ENCODE measurements at places on chromosomes 7 and 10.

GRCh38 chr10:102702742-102703141, 11.5 kb downstream of the ARL3 start:
- no peak for DNase-seq

DNA sequence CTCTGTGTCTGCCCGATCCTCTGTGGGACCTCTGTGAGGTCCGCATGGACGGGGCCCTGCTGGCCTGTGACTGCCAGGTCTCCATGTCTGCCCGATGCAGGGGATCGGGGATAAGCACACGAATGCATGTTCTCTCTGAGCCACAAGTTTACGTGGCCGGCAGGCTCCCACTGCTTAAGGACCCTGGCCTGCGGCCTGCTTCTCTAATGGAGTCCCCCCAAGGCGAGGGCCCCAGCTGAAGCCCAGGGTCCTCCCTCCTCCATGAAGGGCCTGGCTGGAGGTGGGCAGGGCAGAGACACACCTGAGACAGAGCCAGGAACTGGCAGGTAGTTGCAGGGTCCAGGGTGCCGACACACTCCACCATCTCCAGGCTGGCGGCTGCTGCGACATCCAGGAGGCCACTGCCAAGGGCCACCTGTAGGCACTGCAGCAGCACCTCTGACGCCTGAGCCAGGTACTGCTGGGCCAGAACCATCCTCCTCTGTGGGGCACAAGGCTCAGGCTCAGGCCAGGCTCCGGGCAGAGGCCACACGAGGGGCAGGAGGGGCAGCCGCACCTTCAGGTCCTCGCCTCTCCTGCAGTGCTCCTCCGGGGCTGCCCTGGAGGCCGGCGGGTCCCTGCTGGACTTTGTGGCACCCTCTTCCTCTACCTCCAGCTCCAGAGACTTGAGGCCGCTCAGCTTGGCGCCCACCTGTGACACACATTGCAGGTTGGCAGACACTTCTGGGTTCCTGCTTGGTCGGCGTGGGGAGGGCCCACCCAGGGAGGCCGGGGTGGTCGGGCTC, 60.9 kb upstream of the NKX6-2 start:
- no peak for DNase-seq

DNA sequence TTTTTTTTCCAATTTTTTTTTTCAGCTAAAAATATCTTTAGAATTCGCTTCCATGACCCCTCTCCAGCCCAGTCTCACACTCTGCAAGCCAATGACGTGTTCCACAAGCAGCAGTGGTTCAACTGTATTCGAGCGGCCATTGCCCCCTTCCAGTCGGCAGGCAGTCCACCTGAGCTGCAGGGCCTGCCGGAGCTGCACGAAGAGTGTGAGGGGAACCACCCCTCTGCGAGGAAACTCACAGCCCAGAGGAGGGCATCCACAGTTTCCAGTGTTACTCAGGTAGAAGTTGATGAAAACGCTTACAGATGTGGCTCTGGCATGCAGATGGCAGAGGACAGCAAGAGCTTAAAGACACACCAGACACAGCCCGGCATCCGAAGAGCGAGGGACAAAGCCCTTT, 42.8 kb downstream of the CALML5 start:
- no peak for DNase-seq

GRCh38 chr7:2711895-2712675, 24.1 kb downstream of the AMZ1 start:
- no peak for DNase-seq

- no peak for DNase-seq
Observed at GRCh38 chr10:131091682-131092081, 219.8 kb downstream of the TCERG1L start.

GRCh38 chr10:74787457-74787856, 38.9 kb upstream of the KAT6B start:
- DNase-seq, result no peak

- DNase-seq, result peak; percentile 77
Observed at GRCh38 chr10:32980558-32981468, 22.8 kb upstream of the ITGB1 start.

- DNase-seq, result no peak
Observed at GRCh38 chr10:85917601-85918000, 449.0 kb downstream of the GRID1 start.

GRCh38 chr7:19713676-19714075, 4.8 kb upstream of the POLR1F start:
- peak; percentile 28 for DNase-seq

DNA sequence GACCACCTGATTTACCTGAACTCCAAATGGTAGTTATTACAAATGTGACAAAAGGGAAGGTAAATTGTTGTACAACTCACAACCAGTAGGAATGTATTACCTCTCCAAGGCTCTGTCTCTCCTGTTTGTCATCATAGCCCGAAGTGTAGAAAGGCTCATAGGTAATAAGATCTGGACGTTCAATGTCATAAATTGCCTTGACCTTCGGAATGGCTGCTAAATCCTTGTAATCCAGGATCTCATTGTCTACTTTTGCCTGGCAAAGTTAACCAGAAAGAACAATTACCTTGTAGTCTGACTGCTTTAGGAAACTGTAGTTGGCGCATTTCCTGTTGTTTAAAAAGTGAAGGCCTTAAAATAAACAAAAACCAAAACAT, 68.6 kb upstream of the AFAP1L2 start:
- DNase-seq, result no peak

GRCh38 chr7:114708646-114709045, 213.2 kb upstream of the MDFIC start:
- DNase-seq, result no peak

DNA sequence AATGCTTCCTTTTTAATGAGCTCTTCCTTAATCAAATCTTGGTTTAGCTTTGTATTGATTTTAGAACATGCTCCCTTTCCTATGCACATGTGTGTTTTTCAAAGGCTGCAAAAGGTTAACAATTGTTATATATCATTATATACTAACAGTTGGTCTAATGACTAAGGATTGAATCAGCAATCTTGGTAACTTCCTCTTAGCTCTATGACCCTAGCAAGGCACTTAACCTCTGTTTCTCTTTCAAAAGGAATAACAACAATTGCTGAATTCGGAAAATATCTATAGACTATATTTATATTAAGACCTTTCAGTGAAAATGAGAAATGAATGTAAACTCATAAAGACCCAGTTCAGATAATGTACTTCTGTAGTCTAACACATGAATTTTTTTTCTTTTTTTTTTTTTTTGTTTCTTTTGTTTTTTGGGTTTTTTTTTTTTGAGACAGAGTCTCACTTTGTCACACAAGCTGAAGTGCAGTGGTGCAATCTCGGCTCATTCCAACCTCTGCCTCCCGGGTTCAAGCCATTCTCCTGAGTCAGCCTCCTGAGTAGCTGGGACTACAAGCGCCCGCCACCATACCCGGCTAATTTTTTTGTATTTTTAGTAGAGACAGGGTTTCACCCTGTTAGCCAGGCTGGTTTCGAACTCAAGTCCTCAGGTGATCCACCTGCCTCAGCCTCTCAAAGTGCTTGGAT, 48.8 kb downstream of the HOXA1 start:
- no peak for DNase-seq

DNA sequence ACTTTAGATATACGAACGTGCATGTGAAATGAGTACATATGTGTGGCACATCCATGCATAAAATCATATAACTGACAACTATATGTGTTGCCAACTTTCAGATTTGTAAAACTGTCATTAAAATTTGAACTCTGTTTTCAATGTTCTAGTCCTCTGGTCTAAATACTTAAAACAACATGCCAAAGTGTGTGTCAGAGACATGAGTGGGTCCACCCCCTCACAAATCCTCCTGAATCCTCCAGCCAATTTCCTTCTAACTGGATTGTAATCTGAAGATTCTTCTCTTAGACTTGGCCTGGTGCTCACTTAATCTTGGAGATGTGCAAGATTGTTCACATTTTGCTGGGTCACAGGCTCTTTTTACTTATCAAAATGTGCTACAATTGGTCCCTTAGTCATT, 184.1 kb downstream of the RELN start:
- DNase-seq, result no peak

DNA sequence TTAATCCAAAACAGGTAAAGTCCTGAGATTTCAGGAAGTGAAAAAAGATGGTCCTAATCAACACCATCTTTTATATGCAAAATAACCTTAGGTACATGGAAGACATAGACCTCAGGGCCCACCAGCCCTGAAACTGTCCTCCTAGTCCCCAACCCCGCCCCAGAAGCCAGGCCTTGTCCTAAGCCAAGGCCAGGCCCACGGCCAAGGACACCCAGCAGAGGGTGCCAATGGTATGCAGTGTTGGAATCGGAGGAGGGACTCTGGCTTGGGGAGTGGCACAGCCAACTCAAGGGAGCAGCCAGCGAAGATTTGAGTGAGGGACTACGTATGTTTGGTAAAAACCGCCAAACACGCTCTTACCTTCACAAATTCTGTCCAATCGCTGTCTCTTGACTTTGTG, 96.7 kb downstream of the ZRANB1 start:
- DNase-seq, result no peak

GRCh38 chr7:3109311-3109915, 65.7 kb upstream of the CARD11 start:
- no peak for DNase-seq

- DNase-seq, result no peak
Observed at GRCh38 chr10:72315611-72316385, 38.9 kb downstream of the DNAJB12 start.

GRCh38 chr7:5633161-5634106, 148.0 kb downstream of the RNF216 start:
- DNase-seq, result no peak

DNA sequence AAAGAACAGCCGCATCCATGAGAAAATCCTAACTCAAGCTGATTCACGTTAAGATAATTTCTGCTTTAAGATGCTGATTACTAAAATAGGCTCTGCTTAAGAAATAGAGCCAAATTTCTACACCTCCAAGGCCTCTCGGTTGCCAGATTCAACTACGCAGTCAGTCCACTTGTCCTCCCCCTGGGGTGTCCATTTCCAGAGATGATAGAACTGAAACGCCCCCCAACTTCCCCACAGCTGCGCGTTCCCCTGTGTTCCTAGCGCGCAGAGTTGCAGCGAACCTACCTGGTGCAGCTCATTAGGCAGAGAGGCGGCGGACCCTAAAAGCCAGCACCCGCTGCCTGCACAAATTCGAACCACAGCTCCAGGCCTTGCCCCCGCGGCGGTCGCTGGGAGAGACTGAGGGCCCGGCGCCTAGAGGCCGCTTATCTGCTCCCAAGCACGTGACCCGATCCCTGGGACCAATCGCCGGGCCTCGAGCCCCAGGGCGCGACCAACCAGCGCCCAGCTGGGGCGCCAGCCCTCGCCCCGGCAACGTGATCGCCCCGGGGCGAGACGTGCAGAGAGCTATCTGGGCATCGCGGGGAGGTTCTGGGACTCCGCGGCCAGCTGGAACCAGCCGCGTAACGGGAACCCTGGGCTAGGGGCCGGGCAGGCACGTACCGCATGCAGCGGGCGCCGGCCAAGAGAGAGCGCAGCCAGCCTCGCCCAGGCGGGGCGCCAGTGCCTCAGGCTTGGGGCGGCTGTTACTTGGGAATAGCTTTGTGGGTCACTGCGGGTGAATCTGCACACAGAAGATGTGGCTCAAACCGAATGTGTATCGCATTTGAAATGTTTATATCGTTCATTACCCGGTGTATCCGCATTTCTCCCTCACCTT, at the start of gene PPP1R3C:
TSS of gene PPP1R3C (minus strand) at position 401 of the 880 bp plus-strand sequence. CDS start at position 299, 102 bp downstream.
- DNase-seq, result peak; percentile 6

Measured in T follicular helper cell (primary cell).